B cell (primary cell): ENCODE measurements at places on chromosomes 1 and 21. TPM values are rescaled to one million over a fixed set of nuclear protein-coding genes. Genes with fewer than 3 reads are reported as not detected.

- H3K36me3 ChIP-seq: no peaks in the 10 kb centered on the region
- no peak for DNase-seq
Observed at GRCh38 chr21:44018813-44019567, 6.9 kb downstream of the TRAPPC10 start.

GRCh38 chr1:36570006-36570405 is 87.3 kb upstream of the CSF3R start:
- no peaks in the 10 kb centered on the region for H3K4me1 ChIP-seq
- peaks cover 12% of the 10 kb centered on the region for H3K27me3 ChIP-seq
- H3K36me3 ChIP-seq: no peaks in the 10 kb centered on the region
- no peak overlapping the region for H3K27ac ChIP-seq

- H3K36me3 ChIP-seq: no peaks in the 10 kb centered on the region
- no peaks in the 10 kb centered on the region for H3K4me1 ChIP-seq
- no peak for DNase-seq
- H3K27me3 ChIP-seq: peaks cover 6% of the 10 kb centered on the region
Observed at GRCh38 chr1:241391926-241392710, 35.1 kb upstream of the RGS7 start.

OR2AK2 gene
- 0.27 and 0.60 TPM in 2 replicates for polyA plus RNA-seq

MIXL1 gene
- polyA plus RNA-seq: 0.49 and 0.84 TPM in 2 replicates

DNA sequence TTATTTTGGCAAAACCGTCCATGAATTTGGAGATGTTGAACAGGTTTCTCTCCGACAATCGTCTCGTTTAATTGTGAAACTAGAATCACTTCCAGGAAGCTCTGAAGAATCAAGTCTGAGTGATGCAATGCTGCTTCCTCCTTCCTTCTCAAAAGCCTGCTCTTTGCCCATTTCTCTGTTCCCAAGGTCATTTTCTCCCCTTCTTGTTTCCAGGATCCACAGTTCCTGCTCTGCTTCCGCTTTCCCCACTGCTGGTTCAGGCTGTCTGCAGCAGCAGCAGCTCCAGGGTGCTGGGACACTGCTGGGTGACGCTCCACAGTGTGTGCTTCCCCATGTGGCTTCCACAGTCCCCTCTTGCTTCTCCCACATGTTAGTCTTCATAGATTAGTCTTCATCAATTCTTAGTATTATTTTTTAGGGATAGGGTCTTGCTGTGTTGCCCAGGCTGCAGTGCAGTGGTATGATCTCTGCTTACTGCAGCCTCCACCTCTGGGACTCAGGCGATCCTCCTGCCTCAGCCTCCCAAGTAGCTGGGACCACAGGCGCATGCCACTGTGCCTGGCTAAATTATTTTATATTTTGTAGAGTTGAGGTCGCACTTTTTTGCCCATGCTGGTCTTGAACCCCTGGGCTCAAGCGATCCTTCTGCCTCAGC is 156.2 kb downstream of the DYRK1A start:
- H3K27ac ChIP-seq: no peak overlapping the region
- no peak for DNase-seq
- H3K4me3 ChIP-seq: no peak overlapping the region
- H3K36me3 ChIP-seq: no peaks in the 10 kb centered on the region
- no peaks in the 10 kb centered on the region for H3K27me3 ChIP-seq
- no peaks in the 10 kb centered on the region for H3K4me1 ChIP-seq

ANGPTL3 gene
- not detected in 2 replicates for polyA plus RNA-seq

DNA sequence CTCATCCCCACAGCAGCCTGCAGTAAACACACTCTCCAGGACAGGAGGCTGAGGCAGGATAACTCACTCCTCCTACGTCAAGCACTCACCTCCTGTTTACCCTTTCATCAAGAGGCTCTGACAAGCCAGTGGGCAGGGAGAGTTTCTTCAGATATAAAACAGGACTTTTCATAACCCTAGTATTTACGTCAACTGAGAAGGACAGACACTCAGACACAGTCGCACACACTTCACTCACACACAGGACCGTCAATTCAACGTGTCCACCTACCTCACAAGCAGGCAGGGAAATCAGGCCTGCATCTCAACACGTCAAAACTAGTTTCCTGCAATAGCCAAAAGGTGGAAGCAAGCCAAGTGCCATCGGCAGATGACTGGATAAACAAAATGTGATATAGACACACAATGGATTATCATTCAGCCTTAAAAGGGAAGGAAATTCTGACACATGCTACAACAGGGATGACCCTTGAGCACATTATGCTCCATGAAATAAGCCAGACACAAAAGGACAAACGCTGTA is 48.6 kb downstream of the ITPKB start:
- no peak for DNase-seq
- H3K4me1 ChIP-seq: peaks cover 81% of the 10 kb centered on the region

- H3K36me3 ChIP-seq: no peaks in the 10 kb centered on the region
- DNase-seq: no peak
- H3K4me1 ChIP-seq: no peaks in the 10 kb centered on the region
- no peak overlapping the region for H3K4me3 ChIP-seq
Observed at GRCh38 chr21:31483146-31483545, 139.1 kb upstream of the TIAM1 start.

NID1 gene
- 0.04 and 0.06 TPM in 2 replicates for polyA plus RNA-seq

DNA sequence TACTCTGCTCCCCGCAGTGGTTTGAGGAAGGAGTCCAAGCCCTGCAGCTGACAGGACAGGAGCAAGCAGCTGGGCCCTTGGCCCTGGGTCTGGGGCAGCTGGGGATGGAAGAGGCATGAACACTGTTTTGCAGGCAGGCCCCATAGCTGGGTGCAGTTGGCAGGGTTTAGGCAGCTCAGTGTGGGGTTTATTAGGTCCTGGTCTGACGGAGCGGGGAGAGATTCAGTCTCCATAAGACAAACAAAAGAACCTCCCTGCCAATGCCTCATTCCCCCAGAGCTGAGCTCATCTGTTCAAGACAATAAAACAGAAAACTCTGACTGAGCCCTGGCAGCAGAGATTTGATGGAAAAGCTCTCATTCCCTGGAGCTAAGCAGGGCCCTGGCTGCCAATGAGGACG is 37.3 kb downstream of the OLFML2B start:
- H3K4me1 ChIP-seq: no peaks in the 10 kb centered on the region
- no peak overlapping the region for H3K27ac ChIP-seq
- DNase-seq: no peak
- H3K27me3 ChIP-seq: peaks cover 6% of the 10 kb centered on the region
- H3K4me3 ChIP-seq: no peak overlapping the region
- H3K36me3 ChIP-seq: no peaks in the 10 kb centered on the region

CYP4Z1 gene
- polyA plus RNA-seq: not detected in 2 replicates

DNA sequence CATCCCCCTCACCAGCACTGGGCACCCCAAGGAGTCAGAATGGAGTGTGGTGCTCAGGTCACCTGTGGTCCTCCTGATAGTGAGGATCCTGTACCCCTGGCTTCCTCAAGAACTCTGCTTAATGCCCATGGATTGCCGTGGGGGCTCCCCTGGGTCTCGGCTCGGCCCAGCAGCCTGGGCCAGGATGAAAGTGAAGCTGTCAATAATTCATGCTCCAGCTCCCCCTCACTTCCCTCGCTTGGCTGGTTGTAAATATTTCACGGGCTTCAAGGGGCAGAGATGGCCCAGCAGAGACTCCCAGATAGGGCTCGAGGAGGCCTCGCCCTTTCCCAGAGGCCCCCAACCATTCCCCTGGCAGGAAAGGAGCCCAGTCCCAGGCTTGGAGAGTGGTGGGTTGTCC is 42.6 kb upstream of the KCNA10 start:
- no peaks in the 10 kb centered on the region for H3K4me1 ChIP-seq
- H3K36me3 ChIP-seq: no peaks in the 10 kb centered on the region
- no peak overlapping the region for H3K4me3 ChIP-seq
